ENCODE measurements at places on chromosomes 7 and 10. TPM values are rescaled to one million over a fixed set of nuclear protein-coding genes. Genes with fewer than 3 reads are reported as not detected.

- H3K4me1 ChIP-seq = no peaks in the 10 kb centered on the region
- no peak overlapping the region for H3K27ac ChIP-seq
- no peak for DNase-seq
- no peaks in the 10 kb centered on the region for H3K36me3 ChIP-seq
- H3K27me3 ChIP-seq = no peaks in the 10 kb centered on the region
These were observed 26.7 kb upstream of the MRLN start for GRCh38 chr10:59779756-59780533.

The ENTPD7 gene
- total RNA-seq = 29.0 TPM

- no peaks in the 10 kb centered on the region for H3K36me3 ChIP-seq
- no peak overlapping the region for H3K4me3 ChIP-seq
- no peak for DNase-seq
- H3K4me1 ChIP-seq = no peaks in the 10 kb centered on the region
- H3K27me3 ChIP-seq = no peaks in the 10 kb centered on the region
These were observed 1028.7 kb downstream of the XPNPEP1 start for GRCh38 chr10:108894402-108895301.

GRCh38 chr10:81215498-81215897 is 659.5 kb upstream of the NRG3 start:
- no peak overlapping the region for H3K27ac ChIP-seq
- no peak overlapping the region for H3K4me3 ChIP-seq
- DNase-seq = no peak

- H3K27me3 ChIP-seq = no peaks in the 10 kb centered on the region
- peaks cover 21% of the 10 kb centered on the region for H3K36me3 ChIP-seq
- no peak overlapping the region for H3K4me3 ChIP-seq
- peaks cover 35% of the 10 kb centered on the region for H3K4me1 ChIP-seq
- DNase-seq = no peak
- H3K27ac ChIP-seq = peak overlapping the region; percentile 61
These were observed 19.2 kb downstream of the GNA12 start for GRCh38 chr7:2824678-2825461.

Data from MCF 10A (cell line).